ENCODE measurements at places on chromosomes 1 and 21.

DNA sequence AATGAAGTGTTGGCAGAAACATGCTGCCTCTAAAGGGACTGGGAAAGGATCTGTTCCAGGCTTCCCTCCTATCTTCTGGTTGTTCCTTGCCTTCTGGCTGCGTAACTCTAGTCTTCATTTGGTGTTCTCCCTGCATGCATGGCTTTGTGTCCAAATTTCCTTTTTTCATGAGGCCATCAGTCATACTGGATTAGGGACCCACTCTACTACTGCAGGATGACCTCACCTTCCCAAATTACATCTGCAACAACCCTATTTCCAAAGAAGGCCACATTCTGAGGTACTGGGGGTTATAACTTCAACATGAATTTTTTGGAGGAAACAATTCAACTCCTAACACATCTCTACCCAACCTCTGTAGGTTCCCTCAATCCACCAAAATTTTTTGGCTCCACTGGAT is 26.3 kb downstream of the MR1 start:
- DNase-seq = no peak

DNA sequence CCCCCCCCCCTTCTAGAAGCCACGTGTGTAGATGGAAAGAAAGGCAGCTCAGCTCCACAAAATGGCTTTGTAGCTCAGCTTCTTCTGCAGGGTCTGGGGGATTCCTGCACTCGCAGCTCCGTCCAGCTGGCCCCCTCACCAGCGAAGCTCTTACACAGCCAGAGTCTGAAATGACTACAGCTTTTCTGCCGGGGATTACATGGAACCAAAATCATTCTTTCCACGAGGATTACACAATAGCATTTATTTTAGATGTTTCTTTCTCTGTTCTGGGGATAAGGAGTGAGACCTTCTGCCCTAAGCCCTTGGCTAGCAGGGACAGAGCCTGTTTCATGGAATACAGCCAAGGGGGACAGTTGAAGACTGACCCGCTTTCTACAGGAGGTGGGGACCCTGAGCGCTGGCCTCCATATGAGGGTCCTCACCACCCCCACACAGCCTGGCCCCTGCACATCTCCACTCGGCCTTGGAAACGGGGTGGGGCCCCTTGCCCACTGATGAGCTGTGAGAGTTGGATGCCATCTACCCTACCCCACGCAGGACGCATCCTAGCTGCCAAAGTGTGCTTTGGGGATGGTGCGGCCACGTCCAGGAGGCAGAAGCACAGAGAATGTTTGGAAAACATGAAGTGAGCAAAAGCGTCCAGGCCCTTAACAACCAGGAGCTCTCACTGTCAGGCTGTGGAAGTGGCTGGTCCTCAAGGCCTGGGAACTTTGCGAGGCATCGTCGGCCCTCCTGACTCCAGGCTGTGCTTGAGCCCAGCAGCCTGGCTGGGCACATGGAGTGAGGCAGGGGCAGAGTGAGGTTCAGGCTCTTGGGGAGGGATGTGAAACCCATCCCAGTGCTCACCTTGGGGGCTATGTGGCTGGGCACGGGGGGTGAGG is 14.5 kb downstream of the ACTRT2 start:
- DNase-seq = no peak

DNA sequence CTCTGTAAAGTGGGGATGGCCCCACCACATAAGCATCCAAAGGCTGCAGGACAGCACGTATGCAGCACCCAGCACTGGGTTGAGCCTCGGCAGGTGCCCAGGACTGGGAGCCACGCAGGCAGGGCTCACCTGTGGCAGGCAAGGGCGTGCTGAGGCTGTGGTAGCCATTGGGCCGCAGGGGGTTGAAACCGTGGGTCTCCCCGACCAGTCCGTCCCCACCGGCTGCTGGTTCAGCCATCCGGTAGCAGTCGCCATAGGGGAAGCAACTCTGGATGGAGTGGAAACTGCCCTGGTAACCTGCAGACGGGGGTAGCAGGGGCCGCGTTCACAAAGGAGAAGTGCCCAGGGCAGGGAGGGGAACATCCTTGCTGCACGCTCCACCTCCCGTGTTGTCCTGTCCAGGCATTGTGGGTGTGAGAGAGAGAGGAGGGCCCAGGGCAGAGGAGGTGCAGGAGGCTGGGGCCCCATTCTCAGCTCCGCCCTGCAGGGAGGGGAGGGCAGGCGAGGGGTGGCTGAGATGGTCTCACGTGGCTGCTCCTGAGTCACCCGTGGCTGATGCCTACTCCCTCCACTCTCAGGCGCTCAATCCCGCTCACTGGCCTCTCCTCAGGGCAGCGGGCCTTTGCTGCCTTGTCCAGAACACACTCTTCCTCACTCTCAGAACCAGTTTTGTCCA is 49.9 kb downstream of the DMRTB1 start:
- peak; percentile 58 for DNase-seq

DNA sequence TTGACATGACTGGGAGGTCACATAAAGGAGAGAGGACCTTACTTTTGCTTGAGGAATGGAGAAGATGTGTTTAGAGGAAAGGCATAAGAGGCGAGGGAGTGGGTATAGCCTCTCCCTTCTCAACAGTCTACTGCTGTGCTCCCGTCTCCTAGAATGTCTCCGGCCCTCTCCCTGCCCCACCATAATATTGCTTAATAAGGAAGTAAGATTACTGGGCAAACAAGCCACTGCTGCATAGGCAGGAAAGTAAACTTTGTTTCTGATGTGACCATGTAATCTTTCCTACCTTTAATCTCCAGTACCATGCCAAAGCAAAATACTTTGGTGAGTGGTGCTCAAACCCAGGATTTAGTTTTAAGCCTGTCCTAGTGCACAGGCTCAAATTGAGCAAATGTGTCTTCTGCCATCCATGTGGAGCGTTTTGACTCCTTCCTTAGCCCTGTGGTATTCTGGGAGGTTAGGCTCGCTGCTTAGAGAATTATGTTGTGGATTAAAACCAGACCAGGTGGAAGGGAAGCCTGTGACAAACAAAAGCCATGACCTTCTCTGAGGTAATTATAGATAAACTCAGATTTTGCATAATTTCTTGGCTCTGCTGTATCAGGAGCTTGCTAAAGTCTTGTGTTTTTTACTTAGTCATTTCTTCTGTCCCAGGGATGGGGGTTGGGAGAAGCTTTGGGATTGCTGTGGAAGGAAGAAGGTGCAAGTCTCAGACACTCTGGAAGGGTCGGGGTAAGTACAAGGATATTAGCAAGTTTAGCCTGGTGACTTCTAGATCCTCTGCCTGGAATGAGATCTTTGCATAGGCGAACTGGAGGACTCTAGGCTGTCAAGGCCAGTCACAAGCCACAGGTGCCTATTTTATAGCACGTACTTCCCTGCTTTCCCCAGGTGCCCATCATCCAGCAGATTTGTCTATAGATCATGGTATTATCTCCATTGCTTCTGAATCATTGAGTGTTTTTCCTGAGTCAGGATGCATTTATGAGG is 34.5 kb upstream of the DIPK1A start:
- no peak for DNase-seq

- DNase-seq = no peak
These were observed 66.2 kb downstream of the ERI3 start for GRCh38 chr1:44288883-44289282.

GRCh38 chr21:42395302-42395701 is 550 bp downstream of the TMPRSS3 start:
- DNase-seq = no peak

- DNase-seq = peak; percentile 78
These were observed 8.9 kb upstream of the ZRANB2 start for GRCh38 chr1:71089536-71090270.

All from fibroblast of mammary gland (primary cell).